T1000 (cell line): ENCODE measurements at places on chromosomes 4 and X.

DNA sequence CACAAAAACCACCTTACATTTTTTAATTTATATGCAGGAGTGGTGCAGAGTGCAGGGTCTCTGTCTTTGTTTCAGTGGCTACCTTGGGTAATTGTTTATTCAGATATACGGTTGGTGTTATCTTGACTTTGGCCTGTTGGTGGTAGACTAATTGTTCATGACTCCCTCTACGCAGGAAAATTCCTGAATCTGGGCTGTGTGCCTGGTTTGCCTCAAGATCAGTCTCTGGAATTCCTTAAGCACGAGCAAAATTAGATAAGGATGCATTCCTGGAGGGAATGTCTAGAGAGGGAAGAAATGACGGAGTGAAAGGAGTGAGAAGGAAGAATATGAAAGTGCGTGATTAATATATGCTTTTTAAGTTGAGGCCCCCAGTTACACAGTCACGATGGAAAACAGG is 576.9 kb upstream of the PCDH10 start:
- DNase-seq, result no peak

GRCh38 chrX:38732866-38733265 is 68.4 kb upstream of the MID1IP1 start:
- no peak for DNase-seq

GRCh38 chrX:107153005-107153404 is 34.4 kb upstream of the RBM41 start:
- no peak for DNase-seq

GRCh38 chr4:33054656-33055196 is 2334.6 kb downstream of the PCDH7 start:
- no peak for DNase-seq

DNA sequence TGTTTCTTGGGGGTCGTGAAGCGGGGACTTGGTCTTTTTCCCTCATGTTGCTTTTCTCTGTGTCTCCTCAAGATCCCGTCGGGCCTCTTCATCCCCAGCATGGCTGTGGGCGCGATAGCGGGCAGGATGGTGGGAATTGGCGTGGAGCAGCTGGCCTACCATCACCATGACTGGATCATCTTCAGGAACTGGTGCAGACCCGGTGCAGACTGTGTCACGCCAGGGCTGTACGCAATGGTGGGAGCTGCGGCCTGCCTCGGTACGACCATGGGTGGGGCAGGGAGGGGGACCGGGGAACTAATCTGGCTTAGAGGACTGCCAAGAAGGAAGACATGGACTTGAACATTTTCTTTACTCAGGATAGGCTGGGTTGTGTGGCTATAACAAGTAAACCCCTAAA is 55.6 kb downstream of the CLCN4 start:
- DNase-seq, result no peak

GRCh38 chr4:171035909-171036308 is 777.3 kb upstream of the GALNTL6 start:
- DNase-seq, result no peak

- DNase-seq, result no peak
Measured at GRCh38 chr4:78219825-78220224, 162.7 kb downstream of the FRAS1 start.

- no peak for DNase-seq
Measured at GRCh38 chrX:103607364-103608305, at the start of gene TCEAL3. Gene TCEAL3, plus strand, starts transcription at chrX:103607963. Its CDS starts 1,102 bp downstream, at chrX:103609065.

GRCh38 chr4:173505924-173506518 is 24.0 kb downstream of the HAND2 start:
- DNase-seq, result no peak

- DNase-seq, result no peak
Measured at GRCh38 chr4:10020106-10020505, 1.2 kb downstream of the SLC2A9 start.

- DNase-seq, result no peak
Measured at GRCh38 chr4:113990886-113991285, 11.4 kb upstream of the ARSJ start.

GRCh38 chr4:145440292-145441007 is 41.2 kb upstream of the SMAD1 start:
- DNase-seq, result no peak

DNA sequence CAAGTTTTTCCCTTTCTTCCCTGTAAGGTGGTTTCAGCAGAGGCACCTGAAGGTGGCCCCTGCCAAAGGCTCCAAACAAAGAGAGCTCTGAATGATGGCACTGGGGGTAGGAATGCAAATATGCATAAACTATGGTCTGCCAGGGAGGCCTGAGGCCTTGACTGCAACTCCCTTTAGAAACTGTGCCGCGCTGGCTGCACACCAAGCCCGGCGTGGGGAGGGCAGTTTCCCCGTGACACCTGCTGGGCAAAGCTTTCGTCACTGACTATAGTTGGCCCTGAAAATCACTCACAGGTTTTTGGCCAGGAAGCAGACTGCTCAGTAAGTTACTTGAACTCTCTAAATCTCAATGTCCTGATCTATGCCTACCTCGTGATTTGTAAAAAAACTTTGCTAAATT is 97.8 kb upstream of the ATOH1 start:
- no peak for DNase-seq

GRCh38 chrX:24965372-24965771 is 50.4 kb downstream of the ARX start:
- no peak for DNase-seq

GRCh38 chr4:42710329-42710728 is 53.4 kb upstream of the ATP8A1 start:
- no peak for DNase-seq

GRCh38 chr4:86910820-86911684 is 18.8 kb upstream of the C4orf36 start:
- no peak for DNase-seq

GRCh38 chr4:133555671-133556070 is 406.6 kb downstream of the PCDH10 start:
- DNase-seq, result no peak

DNA sequence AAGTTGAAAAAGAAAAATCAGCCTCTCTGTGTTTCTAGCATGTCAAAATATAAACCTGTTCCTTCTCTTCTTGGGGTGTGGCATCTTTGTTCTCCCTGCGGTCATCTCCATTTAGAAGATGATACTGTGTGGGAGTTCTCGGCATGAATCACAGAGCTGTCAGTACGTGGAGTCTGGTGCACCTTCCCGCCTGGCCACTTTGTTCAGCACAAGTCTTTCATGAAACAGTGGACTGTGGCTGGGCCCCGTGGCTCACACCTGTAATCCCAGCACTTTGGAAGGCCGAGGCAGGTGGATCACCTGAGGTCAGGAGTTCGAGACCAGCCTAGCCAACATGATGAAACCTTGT is 166.5 kb downstream of the MAML3 start:
- no peak for DNase-seq

DNA sequence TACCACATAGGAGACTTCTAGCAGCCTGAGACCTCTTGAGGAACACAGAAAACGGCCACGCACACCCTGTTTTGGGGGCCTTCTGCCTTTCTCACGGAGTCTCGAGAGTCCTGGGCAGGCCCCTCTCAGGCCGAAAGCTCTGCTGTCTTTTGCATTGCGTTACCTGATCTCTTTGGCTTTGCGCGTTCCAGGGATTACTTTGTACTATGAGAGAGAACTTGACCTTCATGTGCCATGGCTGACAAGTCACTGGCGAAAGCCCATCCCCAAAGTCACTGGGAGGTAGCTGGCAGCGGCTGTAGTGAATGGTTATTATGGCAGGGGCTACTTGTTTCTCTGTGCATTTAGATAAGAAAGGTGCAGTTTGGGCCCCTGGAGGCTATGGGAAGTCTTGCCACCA is 8.0 kb upstream of the NAT8L start:
- no peak for DNase-seq

GRCh38 chr4:12965334-12965733 is 518.8 kb downstream of the RAB28 start:
- DNase-seq, result no peak

- no peak for DNase-seq
Measured at GRCh38 chr4:2257361-2258081, 4.4 kb downstream of the MXD4 start.

DNA sequence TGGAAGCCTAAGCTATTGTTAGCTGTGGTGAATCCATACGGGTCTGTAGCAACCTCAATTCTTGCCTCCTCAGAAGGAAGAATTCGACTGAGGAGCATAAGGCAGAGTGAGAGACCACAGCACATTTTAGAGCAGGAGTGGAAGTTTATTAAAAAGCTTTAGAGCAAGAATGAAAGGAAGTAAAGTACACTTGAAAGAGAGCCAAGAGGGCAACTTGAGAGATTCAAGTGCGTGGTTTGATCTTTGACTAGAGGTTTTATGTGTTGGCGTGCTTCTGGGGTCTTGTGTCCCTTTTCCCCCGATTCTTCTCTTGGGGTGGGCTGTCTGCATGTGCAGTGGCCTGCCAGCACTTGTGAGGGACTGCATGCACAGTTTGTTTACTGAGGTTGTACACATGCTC is 880.6 kb upstream of the INTU start:
- DNase-seq, result no peak

DNA sequence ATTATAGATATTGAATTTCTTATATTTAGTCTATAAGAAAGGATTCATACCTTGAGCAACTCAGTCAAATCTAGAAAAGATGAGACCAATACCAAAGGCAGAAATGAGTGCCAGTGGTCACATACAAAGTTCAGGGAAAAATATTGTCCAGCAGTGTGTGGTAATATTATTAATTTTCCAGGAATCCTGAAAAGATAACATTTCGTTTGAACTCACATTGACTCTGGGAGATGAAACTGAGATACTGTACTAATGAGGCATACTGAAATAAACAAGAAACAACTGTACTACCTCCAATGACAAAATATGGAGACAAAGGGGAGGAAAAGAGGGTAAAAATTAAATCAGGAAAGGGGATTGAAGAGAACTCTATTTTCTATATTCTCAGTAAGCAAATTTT is 212.4 kb downstream of the TRAM1L1 start:
- no peak for DNase-seq

- DNase-seq, result no peak
Measured at GRCh38 chr4:82403725-82404124, 26.5 kb downstream of the HNRNPDL start.

DNA sequence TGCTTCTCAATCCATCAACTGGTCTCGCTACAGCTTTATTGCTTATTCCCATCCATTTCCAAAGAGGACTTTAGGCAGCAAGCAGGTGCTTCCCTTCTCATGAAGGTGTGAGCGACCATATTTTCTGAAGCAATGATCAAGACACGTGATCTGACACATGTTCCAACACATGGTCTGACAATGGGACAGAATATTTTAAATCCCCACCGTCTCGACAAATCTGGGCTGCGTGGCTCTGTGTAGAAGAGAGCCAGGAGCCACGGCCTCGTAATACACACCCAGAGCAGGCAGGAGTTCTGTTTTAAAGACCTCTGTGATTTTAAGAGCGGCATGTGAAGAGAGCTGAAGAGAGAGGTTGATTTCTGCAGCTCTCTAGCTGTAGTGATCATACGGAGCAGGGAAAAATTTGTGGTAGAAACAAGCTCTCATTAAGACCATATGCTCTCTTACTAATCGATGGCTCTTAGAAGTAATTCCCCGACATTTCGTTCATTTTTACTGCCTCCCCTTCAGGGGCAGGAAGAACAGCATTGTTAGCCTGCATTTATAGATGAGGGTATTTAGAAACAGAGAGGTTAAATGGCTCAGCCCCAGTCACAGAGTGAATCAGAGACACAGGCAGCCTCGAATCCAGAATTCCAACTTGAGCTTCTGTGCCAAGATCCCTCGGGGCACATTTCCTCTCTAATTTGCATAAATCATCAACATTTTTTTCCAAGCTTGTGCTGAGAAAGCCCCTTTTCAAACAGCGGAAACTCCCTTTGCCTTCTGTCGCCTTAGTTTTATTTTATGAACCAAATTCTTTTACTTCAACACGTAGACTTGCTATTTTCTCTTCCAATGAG is 91.0 kb upstream of the BCOR start:
- DNase-seq, result peak; percentile 29

DNA sequence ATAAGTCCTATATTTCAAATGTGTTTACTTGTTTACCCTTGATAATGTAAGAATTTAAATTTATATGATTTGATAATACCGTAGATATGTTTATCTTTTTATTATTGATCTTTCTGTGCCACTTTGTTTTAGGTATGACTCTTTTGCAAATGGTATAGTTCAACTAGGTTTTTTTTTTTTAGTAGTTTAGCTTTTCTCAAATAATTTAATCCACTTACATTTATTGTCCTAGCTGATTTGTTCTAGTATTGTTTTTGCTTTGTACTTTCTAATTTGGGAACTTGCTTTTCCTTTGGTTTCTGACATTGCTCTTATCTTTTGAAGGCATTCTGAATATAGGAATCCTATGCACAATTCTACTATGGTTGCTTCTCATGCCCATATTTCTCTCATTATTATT is 98.9 kb upstream of the NAP1L5 start:
- no peak for DNase-seq

DNA sequence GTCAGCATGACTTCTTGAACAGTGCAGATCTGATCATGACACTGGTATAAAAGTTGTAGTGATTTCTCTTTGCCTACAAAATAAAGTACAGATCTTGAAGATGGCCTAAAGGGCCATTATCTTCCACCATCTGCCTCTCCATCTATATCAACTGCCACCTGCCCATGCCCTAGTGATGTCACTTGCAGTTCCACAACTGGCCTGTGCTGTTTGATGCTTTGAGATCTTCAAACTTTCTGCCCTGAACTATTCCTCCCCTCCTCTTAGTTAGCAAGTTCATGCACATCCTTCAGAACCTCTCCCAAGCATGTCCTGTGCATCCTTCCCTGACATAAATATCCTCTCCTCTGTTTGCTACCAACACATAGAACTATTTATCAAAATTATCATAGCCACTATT is 217.0 kb downstream of the SOWAHB start:
- DNase-seq, result no peak

DNA sequence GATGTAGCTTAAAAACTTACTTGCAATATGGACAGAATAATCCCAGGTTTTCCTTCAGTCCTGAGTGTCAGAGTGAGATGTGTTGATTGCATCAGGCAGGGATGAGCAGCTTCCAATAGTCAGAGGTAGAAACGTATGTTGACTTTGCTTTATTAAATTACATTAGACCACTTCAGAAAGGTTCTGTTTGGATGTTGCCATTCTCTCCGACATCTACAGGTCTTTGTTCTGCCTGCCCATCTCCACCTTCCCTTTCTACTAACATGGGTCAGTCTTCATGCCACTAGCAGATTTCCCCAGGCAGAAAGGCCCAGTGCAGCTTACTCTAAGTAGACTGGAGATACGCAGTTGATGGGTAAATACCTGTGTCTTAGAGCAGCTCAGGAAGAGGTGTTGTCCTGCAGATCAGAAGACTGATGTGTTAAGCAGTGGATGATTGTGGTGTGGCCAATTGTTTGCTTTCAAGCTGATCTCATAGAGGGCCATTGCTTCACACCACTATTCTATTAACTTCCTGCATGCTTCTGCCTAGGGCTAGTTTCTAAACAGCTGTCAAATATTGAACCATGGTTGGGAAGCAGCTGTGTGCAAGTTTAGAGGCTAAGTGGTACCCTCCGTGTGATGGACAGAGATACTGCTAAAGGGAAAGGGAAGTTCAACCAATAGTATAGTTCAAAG is 1.8 kb downstream of the FRMPD4 start:
- DNase-seq, result no peak

- no peak for DNase-seq
Measured at GRCh38 chr4:115233600-115233999, 120.2 kb upstream of the NDST4 start.

DNA sequence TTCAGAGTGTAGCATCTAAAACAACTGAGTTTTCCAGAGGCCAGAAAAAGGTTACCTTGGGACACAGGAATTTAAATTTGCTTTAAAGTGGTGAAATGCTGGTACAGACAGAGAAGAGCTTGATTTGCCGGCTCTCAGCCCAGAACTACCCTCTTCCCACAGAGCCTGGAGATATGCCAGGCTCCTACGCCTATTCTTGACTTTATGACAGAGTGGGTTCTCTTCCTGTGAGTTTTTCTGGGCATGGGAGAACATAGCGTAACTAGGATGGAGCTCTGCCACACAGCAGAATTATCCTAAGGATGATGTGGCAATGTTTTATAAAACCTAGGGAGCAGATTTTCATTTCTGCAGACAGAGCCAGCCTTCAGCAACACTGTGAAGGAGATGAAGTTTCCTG is 241.8 kb downstream of the GRIA3 start:
- no peak for DNase-seq
